NCI-H2081 treated with DMSO at 0.1 percent for 48 hours (cell line): ENCODE measurements at places on chromosomes 16 and 17.

GRCh38 chr17:33482636-33483035, 189.5 kb upstream of the ASIC2 start:
- no peak for DNase-seq

DNA sequence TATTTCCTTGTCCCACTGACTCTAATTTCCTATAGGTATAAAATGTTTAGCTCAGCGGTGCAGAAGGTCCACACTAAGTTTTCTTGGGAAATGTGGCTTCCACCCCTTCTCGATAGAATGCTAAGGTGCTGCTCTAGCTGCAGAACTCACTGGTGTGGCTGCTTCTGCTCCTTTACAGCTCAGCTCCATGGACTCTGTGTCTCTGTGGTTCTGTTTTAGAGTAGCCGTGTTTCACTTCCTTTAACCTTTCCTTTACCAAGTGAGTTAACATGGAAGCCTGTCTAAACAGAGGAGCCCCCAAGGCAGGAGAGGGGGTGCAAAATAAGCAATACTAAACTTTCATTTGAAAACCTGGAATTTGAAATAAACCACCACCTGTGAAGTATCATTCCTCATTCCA, 65.3 kb downstream of the SPECC1 start:
- no peak for DNase-seq

DNA sequence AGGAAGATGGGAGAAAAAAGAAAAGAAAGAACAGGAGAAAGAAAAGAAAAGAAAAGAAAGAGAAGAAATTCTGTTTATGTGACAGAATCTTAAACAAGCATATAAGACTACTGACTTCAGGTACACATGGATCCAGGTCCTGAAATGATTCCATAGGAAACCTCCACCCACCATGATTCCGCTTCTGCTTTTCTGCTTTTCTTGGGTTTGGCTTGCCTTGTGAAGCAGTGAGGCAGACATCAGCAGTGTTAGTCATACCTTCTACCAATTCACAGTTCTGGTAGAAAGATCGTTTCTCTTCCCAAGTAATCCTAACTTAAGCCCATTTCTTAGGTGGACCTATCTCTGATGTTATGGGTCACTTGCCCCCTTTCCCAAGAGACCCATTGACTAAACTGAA, 660.1 kb upstream of the RBFOX1 start:
- DNase-seq: no peak

DNA sequence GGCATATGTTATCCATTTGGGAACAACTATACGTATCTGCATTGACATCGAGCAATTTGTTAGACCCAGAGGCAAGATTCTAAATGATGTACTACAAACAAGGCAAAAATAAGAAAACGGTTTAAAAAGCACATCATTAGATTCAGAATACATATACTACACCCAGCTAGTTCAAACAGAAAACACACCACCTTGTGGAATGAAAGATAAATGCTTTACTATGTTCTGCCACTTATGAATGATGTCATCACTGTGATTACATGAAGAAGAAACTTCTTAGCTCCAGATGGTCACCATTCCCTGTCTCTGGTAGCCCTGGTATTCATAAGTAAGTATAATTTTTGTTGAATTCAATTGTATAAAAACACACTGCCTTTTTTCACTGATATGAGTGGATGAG, 7.8 kb downstream of the NACA2 start:
- no peak for DNase-seq

GRCh38 chr17:57589151-57590034, 155.7 kb downstream of the CCDC182 start:
- DNase-seq: no peak

GRCh38 chr17:13725288-13725990, 123.7 kb upstream of the HS3ST3A1 start:
- no peak for DNase-seq

- DNase-seq: no peak
Observed at GRCh38 chr16:50591209-50591608, 43.0 kb downstream of the NKD1 start.

- no peak for DNase-seq
Observed at GRCh38 chr17:27631897-27632725, 1.1 kb downstream of the LGALS9 start.

GRCh38 chr16:14329727-14330350, 258.7 kb downstream of the MRTFB start:
- no peak for DNase-seq

DNA sequence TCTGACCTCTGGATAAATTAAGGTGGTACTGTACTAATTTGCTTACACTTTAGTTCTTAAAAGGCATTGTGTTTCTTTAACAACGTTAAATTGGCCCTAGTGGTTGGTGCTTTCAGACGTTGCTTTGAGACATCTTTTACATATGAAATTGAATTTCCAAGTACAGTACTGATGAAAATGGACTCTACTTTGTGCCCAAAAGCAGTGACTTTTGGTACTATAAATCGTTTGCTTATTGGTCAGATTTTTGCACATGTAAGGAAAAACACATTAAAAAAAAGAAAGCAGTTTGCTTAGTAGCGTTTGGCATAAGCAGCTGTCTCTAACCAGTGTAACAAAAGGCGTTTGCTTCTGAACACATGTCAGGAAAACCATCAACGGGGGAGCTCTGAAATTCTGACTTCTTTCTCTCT, 139.6 kb downstream of the CDK5R1 start:
- DNase-seq: peak; percentile 52

GRCh38 chr17:80802626-80803450, 188.8 kb upstream of the CHMP6 start:
- DNase-seq: no peak

DNA sequence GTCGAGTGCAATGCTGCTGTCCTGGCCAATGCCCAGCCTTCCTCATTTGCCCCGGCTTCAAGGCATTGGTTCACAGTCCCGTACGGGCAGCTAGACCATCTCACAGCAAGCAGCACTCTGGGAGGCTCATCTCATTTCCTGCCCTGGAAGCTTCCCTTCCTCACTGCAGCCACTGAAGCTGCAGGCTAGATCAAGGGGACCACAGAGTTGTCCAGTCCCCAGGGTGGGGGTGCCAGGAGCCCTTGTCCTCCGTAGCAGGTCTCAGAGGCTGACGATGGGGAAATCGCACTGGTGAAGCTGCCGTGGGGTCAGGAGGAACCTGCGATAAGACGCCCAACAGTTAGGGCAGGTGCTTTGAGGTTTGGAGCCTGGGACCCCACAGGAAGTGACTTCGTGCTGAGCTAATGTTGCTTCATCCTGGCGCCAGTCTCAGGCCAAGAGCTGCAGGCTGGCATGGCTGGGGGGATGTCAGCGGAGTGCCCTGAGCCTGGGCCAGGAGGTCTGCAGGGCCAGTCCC, at the start of gene SPNS3:
Gene SPNS3 (plus strand): TSS at position 426 of the 517 bp plus-strand sequence. CDS start 28 bp downstream, at position 454.
- no peak for DNase-seq

DNA sequence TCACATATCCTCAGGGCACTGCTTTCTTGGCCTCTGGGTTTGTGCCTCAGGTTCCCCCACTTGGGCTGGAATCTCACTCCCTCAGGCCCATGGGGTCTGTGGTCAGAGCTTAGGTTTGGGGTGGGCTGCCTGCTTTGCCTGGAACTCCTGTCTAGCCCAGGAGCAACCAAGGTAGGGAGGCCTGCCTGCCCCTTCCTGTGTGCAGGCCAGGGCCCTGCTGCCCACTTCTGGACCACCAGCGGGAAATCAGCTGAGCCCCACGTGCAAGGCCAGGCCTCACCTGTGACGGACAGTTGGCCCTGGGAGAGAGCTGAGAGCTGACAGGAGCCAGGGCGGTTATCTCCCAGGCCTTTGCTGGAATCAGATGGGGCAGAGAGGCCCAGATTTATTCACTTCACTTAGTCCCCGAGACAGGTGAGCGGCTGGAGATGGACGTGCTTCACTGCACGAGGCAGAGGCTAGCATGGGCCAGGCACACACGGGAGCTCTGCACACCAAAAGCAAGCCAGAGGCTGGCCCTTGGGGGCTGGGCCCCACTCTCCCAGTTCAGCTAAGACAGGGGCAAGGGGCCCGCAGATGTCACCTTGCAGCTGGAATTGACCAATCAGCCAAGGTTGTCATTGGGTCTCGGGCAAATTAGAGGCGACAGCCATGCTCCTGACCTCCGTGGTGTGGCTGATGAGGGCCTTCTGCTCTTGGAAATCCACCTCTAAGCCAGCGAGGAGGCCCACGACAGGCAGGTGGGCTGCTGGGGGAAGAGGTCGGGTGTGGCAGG, 49.9 kb upstream of the DOC2B start:
- DNase-seq: no peak

DNA sequence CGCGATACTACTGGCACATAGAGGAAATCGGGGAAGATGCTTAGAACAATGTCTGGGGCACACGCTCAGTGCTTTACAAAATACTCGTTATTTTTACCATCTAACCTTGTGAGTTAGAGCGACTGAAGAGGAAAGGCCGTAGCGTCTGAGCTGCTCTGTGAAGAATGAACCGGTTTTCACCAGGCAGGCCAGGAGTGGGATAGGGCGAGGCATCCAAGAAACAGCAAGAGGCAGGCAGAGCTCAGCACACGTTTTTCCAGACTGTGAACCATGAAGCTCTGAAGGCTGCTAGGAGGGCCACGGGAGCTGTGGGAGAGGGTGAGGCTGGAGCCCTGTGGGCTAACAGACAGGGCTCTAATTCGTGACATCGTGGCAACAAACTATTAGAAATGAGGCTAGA, 95.5 kb downstream of the MRM3 start:
- no peak for DNase-seq

DNA sequence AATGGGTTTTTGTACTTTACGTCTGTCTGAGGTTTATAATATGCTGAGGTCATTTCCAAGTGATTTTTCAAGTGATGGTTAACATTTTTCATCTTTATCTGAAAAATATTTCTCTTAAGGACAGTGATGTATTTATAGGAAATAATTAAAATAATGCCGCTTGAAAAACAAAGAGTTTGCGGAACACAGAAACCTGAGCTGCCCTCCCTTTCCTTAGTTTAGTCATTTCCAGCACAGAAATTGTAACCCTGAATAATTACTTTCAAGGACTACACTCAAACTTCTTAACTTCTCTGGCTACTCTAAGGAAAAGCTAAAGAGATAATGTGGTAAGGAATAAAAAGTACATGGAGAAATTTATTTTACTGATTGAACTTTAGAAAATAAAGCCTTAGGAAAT, 54.6 kb downstream of the MRTFB start:
- DNase-seq: no peak

DNA sequence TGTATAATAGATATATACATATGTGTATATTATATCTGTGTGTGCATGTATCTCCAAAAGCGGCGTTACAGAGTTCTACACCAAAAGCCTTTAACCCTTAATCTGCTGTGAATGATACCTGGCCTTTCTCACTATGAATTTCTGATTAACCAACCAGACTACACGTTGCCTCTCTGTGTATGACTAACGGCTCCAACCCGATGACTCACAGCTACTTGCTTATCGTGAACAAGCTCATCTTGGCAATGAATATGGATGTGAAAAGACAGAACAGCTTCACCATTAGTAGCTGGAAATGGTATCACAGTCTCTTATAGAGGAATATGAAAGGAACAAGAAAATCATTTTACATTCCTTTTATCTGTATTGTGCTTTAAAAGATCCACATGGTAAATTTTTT, 23.8 kb upstream of the ARHGAP44 start:
- no peak for DNase-seq

- DNase-seq: peak; percentile 55
Observed at GRCh38 chr17:72587773-72588511, 467.1 kb downstream of the SOX9 start.

GRCh38 chr17:58513965-58514769, at the start of gene MTMR4:
MTMR4 (minus strand) TSS chr17:58514638; CDS start chr17:58514407, 231 bp downstream.
- peak; percentile 32 for DNase-seq

- no peak for DNase-seq
Observed at GRCh38 chr16:82660075-82660645, 33.4 kb downstream of the CDH13 start.

GRCh38 chr16:49414671-49415070, 41.1 kb downstream of the C16orf78 start:
- no peak for DNase-seq

GRCh38 chr16:89936508-89936907, 12.0 kb upstream of the DEF8 start:
- DNase-seq: no peak

DNA sequence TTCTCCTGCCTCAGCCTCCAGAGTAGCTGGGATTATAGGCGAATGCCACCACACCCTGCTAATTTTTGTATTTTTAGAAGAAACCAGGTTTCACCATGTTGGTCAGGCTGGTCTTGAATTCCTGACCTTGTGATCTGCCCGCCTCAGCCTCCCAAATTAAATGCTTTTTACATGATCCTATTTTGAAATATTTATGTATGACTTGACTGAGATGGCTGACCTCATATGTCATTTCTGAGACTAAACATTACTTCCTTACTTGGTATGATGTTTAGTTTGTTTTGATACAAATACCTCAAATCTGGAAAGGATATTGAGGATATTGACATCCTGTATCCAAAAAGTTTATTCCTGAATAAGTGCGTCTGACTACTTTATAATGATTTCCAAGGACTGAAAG, 11.9 kb downstream of the CALCOCO2 start:
- no peak for DNase-seq

GRCh38 chr17:29172589-29172988, 7.6 kb downstream of the MYO18A start:
- no peak for DNase-seq

DNA sequence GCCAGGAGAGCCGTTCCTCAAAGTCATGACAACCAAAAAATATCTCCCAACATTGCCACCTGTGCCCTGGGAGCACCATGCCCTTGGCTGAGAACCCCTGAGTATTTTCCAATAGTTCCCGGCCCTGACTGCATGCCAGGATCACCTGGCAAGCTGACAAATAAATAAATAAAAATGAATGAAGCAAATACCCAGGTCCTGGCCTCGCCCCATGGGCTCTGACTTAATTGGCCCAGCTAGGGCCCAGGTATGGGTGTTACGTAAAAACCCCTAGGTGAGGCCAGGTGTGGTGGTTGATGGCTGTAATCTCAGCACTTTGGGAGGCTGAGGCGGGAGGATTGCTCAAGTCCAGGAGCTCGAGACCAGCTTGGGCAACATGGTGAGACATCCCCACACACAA, 2.7 kb upstream of the C16orf74 start:
- no peak for DNase-seq

GRCh38 chr17:28327709-28328108, 7.6 kb downstream of the IFT20 start:
- no peak for DNase-seq

GRCh38 chr16:74202009-74202408, 94.6 kb upstream of the PSMD7 start:
- DNase-seq: no peak
